ENCODE measurements at places on chromosomes 1 and 21.
A peak's percentile ranks its signal among the peaks of the same experiment; 100 is the strongest.

DNA sequence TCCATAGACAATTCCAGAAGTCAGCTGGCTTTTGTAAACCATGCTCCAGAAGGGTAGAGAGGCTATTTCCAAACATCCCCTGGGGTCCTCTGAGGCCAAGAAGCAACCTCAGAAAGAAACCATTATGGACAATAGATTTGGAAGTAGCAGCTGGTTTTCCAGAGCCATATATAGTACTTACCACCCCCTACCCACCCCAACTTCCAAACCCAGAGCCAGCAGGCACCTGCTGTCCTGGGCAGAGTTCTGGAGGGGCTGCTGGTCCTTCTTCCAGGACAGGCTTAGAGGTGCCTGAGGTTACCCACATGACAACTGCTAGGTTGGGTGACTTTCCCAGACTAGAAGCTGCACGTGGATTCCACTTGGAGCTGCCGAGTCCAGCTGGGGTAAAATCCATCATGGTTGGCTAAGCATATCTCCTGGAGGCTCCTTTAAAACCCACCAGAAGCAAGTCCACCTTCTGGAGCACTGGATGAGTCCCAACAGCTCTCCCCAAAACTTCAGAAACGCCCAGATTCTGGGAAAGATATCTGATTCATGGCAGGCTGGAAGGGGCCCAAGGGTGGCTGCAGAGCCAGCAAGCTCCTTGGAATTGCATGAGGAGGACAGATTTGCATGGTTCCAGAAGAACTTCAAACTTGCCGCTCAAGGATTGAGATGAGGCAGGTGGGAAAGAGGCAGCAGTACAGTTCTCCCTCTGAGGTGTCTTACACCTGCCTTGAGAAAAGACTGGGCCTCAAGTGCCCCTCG is 5.8 kb downstream of the MYCL start:
- no peak for DNase-seq

- no peak for DNase-seq
Observed at GRCh38 chr1:219350172-219350931, 176.7 kb downstream of the LYPLAL1 start.

GRCh38 chr1:113742515-113742914 is 16.8 kb downstream of the PHTF1 start:
- no peak for DNase-seq

DNA sequence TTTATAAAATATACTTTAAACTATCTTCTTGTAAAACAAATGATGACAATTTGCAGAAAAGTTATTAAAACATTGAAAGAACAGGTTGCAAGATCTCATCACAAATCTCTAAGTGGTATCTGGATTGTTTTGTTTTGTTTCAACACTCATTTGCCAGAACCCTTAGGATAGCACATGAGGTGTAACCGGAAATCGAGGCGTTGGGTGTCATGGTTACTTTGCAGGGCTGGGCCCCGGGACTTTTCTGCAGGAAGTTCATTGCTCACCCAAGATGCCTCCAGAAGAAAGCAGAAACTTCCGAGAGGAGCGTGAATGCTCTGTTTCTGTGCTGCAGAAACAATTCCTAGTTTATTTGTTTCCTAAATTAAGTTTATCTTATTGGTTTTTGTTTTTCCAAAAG is 2.5 kb downstream of the DISC1 start:
- DNase-seq = no peak

DNA sequence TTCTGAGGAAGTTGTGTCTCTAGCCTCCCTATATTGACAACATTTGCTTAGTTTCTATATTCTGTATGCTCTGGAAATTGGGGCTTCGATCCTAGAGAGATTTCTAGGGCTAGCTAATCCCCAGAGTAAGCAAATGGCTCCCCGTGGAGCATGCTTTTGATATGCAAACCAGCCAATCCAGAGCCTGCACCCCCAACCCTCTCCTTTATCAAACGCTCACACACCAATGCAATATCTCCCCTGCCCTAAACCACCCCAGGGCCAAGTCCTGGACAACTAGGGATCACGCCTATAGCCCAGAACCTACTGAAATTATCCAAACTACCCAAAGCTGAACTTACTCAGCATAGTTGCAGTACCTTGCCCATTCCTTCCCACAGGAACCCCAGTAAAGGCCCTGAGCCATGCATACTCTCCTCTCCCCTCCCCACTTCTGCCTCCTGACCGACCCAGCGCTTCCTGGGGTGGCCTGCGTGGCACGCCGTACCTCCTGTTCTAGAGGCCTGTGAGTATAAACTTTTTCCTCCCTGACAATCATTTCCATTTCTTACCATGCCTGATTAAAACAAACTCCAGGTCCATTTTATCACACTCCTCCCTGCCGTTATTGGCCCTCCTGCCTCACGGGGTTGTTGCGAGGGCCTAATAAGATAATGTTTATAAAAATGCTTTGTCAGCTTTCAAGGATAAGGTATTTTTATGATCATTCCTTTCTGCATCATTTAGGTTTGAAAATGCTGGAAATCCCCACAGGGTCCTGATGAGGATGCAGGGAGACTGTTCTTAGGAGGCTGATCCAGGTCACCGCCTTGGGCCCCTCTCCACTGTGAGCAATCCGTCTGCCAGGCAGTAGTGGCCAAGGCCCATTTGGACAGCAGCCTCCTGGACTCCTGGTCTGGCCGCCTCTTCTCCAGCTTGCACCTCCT is 102.7 kb downstream of the TENT5C start:
- DNase-seq = no peak

DNA sequence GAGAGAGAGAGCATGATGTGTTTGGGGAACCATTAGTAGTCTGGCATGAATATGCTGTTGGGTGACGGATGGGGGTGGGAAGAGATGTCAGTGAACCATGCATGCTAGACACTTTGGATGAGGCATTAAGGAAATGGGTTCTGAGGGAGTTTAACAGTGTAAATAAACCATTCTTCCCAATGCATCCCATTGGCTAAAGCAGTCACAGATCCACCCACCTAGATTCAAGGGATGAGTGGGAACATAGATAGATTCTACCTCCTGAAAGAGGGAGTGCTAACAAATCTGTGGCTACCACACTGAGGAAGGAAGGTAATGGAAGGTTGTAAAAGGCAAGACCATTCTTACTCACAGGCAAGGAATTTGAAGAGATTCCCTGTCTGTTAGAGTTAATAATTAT is 129.8 kb upstream of the CACNA1E start:
- DNase-seq = no peak

GRCh38 chr1:92882819-92883218 is 51.0 kb downstream of the RPL5 start:
- peak; percentile 6 for DNase-seq

- DNase-seq = no peak
Observed at GRCh38 chr1:179217943-179218507, 11.5 kb downstream of the ABL2 start.

- DNase-seq = no peak
Observed at GRCh38 chr1:246814890-246815289, 90.7 kb downstream of the SCCPDH start.

DNA sequence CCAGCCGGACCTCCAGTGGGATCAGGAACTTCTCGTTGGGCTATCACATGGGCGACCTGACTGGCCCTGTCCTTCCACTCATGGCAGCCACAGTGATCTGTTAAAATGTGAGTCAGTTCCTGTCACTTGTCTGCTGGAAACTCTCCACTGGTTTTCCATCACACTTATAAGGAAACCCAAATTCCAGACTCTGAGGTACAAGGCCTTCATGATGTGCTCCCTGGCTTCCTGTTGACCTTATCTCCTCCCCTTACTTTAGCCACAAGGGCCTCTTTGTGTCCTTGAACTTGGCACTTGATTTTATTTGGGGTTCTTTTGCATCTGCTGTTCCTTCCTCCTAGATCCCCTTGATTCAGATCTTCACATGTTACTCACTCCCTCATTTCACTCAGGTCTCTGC is 96.8 kb downstream of the TENT5C start:
- DNase-seq = no peak

GRCh38 chr1:6111571-6111970 is 65.9 kb downstream of the KCNAB2 start:
- no peak for DNase-seq

DNA sequence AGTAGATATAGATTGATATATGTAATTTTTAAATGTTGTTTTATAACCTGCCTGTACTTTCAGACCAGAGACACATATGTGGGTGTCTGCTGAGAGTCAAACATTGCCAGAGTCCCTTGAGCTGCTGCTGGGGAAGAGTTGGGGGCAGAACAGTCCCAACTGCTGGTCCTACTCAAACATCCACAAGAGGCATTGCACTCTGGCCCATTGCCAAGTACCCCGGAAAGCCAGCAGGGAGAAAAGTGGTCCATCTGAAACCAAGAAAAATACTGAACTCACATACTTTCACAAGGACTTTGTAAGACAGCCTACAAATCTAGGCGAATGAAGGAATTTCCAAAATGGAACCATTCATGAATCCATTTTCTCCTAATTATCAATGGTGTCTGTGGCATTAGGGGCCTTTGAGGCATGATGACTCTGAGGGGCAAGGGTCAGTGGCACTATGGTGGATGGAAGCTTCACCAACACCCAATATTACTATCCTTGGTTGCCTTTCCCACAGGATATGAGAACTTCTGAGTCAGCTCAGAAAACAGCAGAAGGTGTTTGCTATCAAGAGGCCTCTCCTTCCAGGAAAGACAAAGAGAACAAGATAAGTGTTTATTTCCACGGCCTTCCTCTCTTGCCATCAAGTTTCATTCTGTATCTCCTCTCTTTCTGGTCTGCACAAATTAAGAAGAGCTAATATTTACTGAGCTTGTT is 7.3 kb upstream of the TBX15 start:
- no peak for DNase-seq

DNA sequence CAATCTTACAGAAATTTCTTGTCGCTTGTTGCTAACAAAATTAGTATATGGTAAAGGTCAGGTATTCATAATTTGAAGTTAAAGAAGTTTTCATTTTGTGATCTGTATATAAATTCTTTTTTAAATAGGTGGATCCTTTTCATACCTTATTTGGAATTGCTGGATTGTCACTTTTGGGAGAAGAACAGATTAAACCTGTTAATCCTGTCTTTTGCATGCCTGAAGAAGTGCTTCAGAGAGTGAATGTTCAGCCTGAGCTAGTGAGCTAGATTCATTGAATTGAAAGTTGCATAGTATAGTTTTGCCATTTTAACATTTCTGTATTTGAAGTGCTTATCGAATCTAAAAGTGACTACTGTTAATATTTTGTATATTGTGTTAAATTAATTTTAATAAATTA is 2.3 kb upstream of the MSH4 start:
- no peak for DNase-seq

DNA sequence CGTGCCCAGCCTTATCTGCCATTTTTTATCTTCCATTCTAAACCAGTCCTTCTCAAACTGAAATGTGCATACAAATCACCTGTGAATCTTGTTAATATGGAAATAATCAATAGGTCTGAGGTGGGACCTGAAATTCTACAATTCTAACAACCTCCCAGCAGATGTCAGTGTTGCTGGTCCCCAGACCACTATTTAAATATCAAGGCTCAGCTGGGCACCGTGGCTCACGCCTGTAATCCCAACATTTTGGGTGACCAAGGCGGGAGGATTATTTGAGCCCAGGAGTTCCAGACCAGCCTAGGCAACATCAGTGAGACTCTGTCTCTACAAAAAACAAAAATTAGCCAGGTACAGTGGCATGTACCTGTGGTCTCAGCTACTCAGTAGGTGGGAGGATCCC is 4.1 kb downstream of the UQCRHL start:
- no peak for DNase-seq

DNA sequence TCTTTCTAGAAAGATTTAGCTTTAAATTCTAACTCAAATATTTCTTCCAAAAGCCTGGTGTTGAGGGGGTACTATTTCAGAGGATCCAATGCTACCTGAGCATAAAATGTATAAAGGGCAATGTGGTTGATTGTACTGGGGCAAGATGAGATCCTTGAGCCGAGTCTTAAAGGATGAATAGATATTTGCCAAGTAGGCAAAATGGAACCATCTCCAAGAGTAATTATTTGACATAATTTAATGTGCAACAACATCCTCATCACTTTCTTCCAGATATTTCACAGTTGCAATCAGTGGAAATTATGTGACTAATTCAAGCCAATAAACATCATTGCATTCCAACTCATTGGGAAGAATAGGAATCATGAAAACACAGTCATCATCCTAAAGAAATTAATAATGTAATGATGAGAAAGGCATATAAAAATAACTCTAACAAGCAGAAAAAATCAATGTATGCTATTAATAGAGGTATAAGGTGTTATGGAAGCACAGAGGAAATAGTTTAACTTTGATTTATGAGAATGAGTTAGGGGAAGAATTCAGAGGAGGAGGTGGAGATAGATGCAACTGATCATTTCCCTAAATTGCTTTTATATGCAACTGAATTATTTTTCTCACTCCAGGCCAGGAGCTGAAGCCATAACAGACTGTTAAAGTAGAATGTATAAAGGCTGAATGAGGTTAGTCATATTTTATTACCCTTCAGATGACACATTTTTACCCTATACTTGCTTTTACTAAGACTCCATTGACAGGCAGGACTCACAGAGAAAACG is 30.0 kb upstream of the RGS4 start:
- no peak for DNase-seq

GRCh38 chr21:27645285-27645684 is 678.4 kb upstream of the ADAMTS5 start:
- DNase-seq = no peak

GRCh38 chr1:201456499-201457309 is 12.3 kb downstream of the PHLDA3 start:
- DNase-seq = no peak

DNA sequence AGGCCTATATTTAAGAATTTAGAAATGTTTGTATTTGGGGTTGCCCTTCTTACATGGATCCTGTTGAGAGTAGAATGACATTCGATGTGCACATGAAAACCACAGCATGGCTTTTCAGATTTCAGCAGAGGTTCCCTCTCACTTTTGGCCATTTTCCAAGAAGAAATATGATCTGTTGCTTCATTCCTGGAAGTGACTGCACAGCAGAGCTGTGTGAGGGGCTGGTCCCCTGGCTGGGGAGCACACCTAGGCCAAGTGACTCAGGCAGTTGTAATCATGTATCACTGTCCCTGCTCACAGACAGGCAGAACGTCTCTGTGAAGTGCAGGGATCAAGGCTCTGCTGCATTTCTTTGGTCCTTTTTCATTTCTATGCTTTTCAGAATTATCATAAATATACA is 32.3 kb downstream of the AGT start:
- no peak for DNase-seq

DNA sequence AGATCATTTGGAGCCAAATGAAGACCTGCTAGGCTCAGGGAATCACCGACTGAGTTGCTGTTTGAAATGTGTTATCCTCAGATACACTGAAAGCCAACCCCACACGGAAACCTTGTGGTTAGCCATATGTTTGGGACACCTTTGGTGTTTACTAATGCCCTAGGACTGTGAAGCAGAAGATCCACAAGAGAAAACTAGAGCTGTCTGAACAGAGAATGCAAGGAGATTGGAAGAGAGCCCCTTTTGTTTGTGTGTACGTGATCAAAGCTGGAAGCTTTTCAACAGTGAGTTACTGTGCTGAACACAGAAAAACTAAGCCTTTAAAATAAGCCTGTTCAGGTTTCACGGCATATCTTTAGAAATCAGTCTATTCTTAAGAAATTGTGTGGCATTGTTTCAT is 908.2 kb upstream of the ADGRL2 start:
- DNase-seq = no peak

GRCh38 chr1:230632273-230632873 is 9.9 kb upstream of the COG2 start:
- DNase-seq = no peak

All from stimulated activated CD4-positive, alpha-beta T cell treated with anti-CD3 and anti-CD28 coated beads, TNF-alpha, amount 100 ng/mL, for 24 hours (primary cell).